Pons (tissue), 1 donor: ENCODE measurements at places on chromosomes 7 and 10.

DNA sequence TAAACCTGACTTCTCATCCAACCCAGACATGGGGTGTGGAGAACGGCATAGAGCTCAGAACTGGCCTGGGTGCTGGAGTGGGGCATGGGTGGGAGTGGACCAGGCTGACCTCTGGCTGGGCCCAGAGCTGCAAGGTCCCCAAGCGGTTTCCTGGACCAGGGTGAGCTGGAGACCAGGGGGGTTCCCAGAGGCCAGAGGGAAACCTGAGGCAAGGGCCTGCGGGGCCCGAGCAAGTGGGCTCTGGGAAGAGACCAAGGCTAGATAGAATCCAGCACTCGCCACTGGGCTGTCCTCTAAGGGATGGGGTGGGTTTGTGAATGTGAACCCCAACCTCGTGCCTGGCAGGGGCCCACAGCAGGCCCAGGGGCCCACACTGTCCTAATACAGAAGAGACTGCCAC lies 39.4 kb upstream of the RET start:
- no peak for DNase-seq

DNA sequence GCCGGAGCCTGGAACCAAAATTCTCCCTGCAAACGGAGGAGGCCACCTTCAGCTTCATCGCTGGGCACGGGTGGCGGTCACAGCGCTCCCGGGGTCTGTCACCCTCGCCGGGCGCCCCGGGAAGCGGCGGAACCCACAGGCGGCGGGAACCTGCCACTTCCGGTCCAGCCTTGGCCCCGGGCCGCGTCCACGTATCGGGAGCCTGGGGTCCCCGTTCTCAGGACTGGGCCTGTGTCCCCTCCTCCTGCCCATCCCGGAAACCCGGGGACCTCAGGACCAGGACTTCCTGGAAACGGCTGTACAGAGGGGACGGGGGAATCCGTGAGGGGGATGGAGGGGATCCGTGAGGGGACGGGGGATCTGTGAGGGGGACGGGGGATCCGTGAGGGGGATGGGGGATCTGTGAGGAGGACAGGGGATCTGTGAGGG lies 25.4 kb downstream of the PDGFA start:
- DNase-seq, result no peak

DNA sequence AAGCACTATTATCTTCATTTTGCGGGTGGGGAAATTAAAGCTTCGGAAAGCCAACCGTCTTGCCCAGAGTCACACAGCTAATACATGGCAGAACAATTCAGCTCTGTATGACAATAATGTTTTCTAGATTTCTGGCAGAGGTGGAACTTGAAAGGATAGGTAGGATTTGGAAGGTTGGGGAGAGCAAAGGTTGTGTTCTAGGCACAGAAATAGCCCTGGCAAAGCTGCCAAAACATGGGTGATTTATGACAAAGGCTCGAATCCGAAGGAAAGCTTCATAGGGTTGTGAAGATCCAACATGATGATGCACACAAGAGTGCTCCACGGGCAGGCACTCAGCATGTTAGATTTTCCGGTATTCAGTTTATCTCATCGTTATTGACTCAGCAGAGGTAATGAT lies 19.2 kb downstream of the PDCD11 start:
- DNase-seq, result no peak

DNA sequence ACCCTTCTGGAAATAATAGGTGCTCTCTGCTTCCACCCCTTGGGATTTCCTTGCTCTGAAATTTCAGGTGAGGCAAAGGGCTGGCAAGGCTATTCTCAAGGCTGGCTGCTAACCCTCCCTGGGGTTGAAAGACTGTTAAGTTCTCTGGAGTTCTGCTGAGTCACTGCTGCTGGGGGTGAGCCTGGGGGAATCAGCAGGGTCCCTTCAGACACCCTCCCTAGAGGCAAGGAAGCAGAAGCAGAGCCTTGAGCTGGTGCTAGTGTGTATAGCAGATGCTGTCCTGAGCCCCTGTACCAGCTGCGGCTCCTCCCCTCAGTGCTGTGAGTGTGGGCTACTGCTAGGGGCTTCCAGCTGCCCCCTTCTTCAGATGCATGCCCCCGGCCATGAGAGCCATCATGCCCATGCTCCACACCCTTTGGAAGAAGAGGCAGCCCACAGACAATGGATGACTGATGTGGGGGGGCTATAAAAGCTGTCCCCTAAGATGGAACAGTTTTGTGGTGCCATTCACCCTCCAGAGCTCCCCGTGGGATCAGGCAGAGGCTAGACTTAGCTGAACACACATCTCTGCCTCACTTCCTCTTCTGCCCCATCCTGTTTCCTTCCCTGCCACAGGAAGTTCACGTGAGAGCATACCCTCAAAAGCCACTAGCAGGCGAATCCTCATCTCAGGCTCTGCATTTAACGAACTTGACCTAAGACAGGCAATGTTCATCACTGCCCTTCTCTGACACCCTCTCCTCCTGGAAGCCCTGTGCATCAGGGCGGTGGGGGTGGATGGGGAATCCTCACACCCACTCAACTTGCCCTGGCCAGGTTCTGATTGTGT lies 91.8 kb downstream of the SH3PXD2A start:
- DNase-seq, result peak; percentile 77

DNA sequence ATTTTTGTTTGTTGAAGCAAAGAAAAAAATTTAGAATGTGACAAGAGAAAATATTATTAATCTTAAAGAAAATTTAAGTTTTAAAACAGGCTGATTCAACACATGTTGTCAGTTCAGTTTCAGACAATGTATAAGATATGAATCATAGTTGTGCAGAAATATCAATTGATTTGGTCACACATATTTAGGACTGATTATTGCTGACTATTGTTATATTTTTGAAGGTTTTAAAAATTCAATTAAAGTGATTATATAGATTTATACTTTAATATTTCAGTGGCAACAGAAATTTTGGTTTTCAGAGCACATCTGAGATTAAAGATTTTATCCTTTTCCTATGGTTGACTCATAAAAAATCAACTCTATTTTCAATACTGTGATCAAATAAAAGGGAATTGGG lies 132.5 kb downstream of the PON1 start:
- no peak for DNase-seq

GRCh38 chr7:43037531-43037930 lies 74.9 kb upstream of the HECW1 start:
- DNase-seq, result no peak

DNA sequence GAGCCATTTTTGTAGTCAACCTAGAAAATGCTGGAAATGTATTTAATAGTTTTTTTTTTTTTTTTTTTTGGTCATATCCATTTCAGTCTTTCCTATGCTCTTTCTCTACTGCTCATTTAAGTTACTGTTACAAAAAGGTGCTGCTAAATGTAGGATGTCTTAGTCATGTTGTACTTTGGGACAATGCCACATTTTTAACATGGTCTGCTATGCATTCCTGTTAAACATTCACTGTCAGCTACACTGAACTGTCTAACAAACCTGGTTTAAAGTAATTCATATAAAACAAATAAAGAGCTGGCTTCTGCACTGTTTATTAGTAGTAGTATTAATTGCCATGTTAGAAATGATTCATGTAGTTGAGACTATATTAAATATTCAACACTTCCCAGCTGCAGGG lies 108.6 kb downstream of the NSUN6 start:
- DNase-seq, result no peak

DNA sequence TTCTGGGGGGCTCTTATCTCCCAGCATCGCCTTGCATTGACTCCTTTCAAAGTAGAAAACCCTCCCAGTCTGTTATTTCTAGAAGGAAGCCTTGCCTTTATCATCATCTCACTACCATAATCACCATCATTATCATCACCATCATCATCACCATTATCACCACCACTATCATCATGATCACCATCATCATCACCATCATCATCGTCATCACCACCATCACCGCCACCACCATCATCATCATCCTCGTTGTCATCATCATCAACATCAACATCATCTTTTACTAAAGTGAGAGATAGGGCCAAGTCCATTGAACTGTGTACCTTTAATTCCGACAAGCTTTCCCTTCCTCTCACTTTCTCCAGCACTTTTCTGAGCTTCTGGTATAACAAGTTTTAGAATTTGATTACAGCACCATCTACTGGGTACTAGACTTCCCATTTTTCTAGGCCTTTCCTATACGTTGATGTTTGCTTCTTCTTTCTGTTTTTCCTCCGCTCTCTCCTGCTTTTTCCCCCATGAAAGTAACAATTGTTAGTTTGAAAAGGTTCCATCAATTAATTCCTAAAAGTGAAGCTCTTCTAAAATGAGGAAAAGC lies 226.4 kb downstream of the BUB3 start:
- peak; percentile 81 for DNase-seq

GRCh38 chr7:158414486-158414961 lies 173.1 kb downstream of the PTPRN2 start:
- peak; percentile 96 for DNase-seq

DNA sequence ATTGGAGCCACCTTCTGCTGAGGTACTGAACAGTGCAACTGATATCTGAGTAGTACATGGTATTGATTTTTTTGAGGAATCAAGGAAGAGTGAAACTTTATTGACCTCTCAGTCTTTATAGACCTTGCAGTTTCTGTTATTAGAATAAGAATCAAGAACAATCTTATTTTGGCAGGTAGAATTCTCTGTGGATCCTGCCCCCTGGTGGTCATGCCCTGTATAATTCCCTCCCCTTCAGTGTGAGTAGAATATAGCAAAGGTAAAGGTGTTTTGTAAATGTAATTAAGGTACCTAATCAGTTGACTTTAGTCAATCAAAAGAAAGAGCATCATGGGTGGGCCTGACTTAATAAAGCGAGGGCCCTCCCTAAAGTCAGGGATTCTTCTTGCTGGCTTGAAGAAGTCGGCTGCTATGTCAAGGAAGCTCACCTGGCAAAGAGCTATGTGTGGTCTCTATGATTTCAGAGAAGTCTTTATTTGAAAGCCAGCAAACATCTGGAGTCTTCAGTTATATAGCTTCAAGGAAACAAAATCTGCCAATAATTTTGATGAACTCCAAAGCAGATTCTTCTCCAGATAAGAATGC lies 142.8 kb downstream of the LSM5 start:
- DNase-seq, result no peak

DNA sequence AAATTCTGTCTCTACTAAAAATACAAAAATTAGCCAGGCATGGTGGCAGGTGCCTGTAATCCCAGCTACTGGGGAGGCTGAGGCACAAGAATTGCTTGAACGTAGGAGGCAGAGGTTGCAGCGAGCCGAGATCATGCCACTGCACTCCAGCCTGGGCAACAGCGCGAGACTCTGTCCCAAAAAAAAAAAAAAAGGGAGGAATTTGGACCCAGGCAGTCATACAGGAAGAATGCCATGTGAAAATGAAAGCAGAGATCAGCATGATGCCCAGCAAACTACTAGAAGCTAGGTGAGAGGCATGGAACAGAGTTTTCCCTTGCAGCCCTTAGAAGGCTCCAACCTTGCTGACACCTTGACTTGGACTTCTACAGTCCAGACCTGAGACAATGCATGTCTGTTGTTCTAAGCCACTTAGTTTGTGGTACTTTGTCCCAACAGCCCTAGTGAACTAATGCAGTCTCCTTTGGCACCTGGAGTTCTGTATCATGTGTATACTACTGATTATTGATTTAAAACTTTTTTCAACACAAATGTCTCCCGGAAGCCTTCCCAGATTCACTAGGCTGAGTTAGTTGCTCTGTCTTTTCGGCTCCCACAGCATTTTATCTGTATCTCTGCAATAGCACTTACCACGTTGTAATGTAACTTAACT lies 10.2 kb upstream of the BAG3 start:
- no peak for DNase-seq

- peak; percentile 60 for DNase-seq
Observed at GRCh38 chr7:133859231-133859630, 267.9 kb upstream of the LRGUK start.

DNA sequence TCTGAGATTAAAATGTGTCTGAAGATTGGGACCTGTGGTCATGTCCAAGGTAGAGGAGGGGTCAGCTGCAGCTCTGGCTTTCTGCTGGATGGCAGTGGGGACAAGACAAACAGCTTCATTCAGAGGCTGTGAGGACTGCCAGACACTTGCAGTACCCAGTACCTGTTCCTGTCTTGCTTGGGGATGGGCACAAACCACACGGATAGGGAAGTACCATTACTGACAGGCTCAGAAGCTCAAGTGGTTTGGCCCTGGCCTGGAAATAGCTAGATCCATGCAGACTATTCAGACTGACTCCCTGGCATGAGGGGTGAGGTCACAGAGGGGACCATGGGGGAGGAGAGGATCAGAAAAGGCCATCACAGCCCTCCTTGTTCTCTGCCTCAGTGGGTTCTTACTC lies 56.0 kb upstream of the COMTD1 start:
- no peak for DNase-seq

DNA sequence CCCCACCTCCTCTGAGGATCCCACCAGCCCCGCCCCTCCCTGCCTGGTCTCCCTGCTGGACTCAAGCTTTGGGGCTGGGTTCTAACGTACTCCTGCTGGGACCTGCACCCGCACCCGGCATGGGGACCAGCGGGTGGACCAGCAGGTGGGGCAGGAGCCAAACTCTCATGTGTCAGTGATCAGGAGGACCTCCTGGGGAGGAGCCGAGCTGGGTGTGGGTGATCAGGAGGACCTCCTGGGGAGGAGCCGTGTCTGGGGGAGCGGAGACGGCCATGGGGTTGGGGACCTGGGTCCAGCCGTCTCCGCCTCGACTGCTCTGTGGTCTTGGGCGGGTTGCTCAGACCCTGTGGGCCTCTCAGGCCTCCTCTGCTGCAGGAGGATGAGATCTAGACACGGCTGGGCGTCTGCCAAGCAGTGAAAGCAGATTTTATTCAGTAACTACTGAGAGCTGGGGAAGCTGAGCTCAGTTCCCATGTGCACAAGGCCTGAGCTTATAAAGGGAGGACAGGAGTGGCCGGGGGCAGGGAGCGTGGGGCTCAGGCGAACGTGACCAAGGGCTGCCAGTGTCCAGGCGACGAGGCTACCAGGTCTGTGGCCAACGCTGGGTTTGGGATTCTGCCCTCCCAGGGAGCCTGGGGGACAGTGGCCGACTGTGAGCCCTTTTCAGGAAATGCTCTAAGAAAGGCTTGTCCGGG lies 33.6 kb upstream of the UTF1 start:
- DNase-seq, result no peak

- DNase-seq, result no peak
Observed at GRCh38 chr7:103348452-103348851, 1.0 kb downstream of the PSMC2 start.

GRCh38 chr10:98967601-98968000 lies 268.1 kb downstream of the HPSE2 start:
- no peak for DNase-seq

DNA sequence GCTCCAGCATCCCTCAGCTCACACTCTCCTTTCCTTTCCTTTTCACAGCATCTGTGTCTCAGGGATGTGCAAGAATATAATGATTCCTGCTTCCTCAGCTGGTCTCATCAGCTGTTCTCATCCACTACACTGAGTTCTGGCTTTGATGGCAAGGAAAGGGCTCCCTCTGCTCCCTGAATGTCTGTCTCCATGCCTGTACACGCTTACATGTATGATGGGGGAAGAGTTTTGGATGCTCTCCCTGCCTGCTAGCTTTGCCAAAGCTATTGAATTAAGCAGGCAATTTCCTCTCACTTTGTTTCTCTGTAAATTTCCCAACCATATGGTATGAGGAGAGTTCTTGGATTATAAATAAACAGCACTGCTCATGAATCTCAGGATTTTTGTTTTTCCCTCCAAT lies 254.5 kb downstream of the SORCS3 start:
- DNase-seq, result no peak

- DNase-seq, result peak; percentile 92
Observed at GRCh38 chr7:28389504-28390395, 22.6 kb upstream of the CREB5 start.

GRCh38 chr7:33936503-33936902 lies 31.2 kb downstream of the BMPER start:
- no peak for DNase-seq
